ENCODE measurements at places on chromosomes 11 and 22. TPM values are rescaled to one million over a fixed set of nuclear protein-coding genes. Genes with fewer than 3 reads are reported as not detected.

HBG1 gene
- not detected for total RNA-seq

INPPL1 gene
- 122 TPM for total RNA-seq

OR52I2 gene
- not detected for total RNA-seq

MYRF gene
- total RNA-seq = 1.2 TPM

ELF5 gene
- total RNA-seq = not detected

NRXN2 gene
- 0.07 TPM for total RNA-seq

SYCE3 gene
- 0.87 TPM for total RNA-seq

SPI1 gene
- not detected for total RNA-seq

MMP8 gene
- total RNA-seq = not detected

PRR5L gene
- 6.9 TPM for total RNA-seq

TRAPPC4 gene
- total RNA-seq = 65.4 TPM

C11orf65 gene
- total RNA-seq = 1.7 TPM

RASGRP2 gene
- total RNA-seq = 300 TPM

ANKK1 gene
- total RNA-seq = not detected

MS4A14 gene
- not detected for total RNA-seq

GRIK4 gene
- total RNA-seq = not detected

DUSP8 gene
- total RNA-seq = 0.23 TPM

CDC42EP2 gene
- total RNA-seq = 0.67 TPM

DCDC1 gene
- total RNA-seq = not detected

BTG4 gene
- not detected for total RNA-seq

RAB3IL1 gene
- total RNA-seq = not detected

RAB39A gene
- total RNA-seq = not detected

VPREB1 gene
- total RNA-seq = not detected

CHRM1 gene
- not detected for total RNA-seq

TRIM6 gene
- 0.07 TPM for total RNA-seq

ZNF70 gene
- total RNA-seq = 1.9 TPM

TMPRSS13 gene
- 1.5 TPM for total RNA-seq

NAALAD2 gene
- total RNA-seq = not detected

PNPLA5 gene
- total RNA-seq = not detected

OR5AL1 gene
- total RNA-seq = not detected
